ENCODE measurements at places on chromosomes 12 and 14.
A peak's percentile ranks its signal among the peaks of the same experiment; 100 is the strongest.

DNA sequence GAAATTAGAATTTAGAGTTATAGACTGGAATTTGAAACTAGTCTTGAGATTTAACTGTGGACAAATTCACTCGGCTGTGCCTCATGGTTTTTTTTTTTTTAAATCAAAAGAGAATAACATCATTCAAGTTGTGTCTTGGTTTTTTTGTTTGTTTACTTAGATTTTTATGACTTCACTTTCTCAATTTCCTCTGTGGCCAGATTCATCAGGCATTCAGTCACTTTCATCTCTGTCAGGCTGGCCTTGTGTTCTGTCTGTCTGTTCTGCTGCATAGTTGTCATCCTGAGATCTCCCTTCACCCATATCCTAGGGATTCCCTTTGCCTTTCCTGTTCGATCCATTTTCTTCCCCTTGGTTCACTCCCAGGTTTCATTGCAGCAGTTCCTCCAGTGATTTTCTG is 10.0 kb downstream of the MARK3 start:
- DNase-seq: no peak

DNA sequence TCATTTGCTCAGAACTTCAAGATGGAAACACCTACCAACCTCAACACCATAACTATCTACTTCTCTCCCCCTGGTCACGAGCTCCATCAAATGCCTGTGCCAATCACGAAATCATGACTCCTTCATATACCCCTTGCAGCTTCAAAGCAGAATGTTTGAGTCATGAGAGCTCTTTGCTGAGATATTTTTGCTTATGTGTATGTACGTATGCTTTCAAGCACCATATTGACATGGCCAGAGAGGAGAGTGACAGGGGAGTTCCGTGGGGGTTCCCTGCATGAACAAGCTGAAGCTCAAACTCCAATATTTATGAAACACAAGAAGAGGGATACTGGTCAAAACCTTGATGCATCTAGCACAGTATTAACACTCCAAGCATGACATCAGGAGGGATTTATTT is 374.4 kb downstream of the DPF3 start:
- DNase-seq: no peak

- DNase-seq: no peak
Observed at GRCh38 chr12:38258411-38258810, 58.2 kb upstream of the ALG10B start.

- DNase-seq: no peak
Observed at GRCh38 chr14:91098591-91098990, 15.3 kb upstream of the DGLUCY start.

- DNase-seq: no peak
Observed at GRCh38 chr14:61225344-61225743, 55.8 kb downstream of the TMEM30B start.

DNA sequence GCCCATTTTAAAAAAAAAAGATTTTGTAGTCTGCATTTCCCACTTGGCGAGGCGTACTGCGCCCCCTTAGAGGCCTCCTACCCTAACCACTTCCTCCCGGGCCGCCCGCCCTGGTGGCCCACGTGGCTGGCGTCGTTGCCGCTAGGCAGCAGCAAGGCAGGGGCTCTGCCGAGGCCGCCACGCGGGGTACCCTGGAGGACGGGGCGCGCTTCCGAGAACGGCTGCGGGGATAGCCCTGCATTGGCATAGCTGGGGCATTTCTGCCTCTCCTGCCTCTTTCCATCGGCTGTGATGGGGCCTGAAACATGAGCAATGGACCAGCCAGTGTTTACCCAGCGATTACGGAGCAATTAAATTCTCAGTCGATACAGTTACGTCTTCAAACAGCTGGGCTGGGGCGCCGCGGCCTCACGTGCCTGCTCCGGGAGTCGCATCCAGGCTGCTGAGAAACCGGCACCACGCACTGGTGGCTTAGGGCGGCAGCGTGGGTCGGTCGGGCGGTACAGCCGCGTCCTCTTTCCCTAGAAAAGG is 38.0 kb downstream of the IQSEC3 start:
- no peak for DNase-seq

- DNase-seq: peak; percentile 65
Observed at GRCh38 chr12:54958048-54958658, 26.4 kb downstream of the TESPA1 start.

All from stimulated activated CD4-positive, alpha-beta T cell treated with anti-CD3 and anti-CD28 coated beads, Interleukin-12 subunit alpha, Interleukin-12 subunit beta, amount 100 ng/mL, for 48 hours (primary cell).